ENCODE measurements at places on chromosomes 4 and X.

GRCh38 chr4:148299337-148299736 lies 142.9 kb downstream of the NR3C2 start:
- DNase-seq, result no peak

GRCh38 chr4:6473264-6474052 lies 1.0 kb upstream of the PPP2R2C start:
- no peak for DNase-seq

GRCh38 chrX:11702965-11703631 lies 37.4 kb upstream of the ARHGAP6 start:
- DNase-seq, result no peak

GRCh38 chr4:43275779-43276178 lies 383.3 kb downstream of the GRXCR1 start:
- no peak for DNase-seq

- no peak for DNase-seq
Observed at GRCh38 chr4:169618286-169618685, 2.1 kb upstream of the CLCN3 start.

GRCh38 chr4:174134361-174134760 lies 149.1 kb downstream of the FBXO8 start:
- no peak for DNase-seq

DNA sequence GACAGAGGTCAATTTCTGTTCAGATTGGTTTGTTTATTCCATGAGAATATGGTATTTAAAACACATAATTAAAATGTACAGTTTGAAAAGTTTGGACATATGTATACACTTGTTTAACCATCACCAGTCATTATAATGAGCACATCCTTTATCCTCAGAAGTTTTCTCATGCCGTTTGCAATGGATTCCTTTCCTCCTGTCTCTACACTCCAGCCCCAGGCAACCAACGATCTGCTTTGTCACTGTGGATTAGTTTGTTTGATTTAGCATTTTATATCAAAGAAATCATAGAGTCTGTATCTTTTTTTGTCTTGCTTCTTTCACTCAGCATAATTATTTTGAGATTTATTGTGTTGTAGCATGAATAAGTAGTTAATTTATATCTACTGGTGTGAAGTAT lies 243.0 kb upstream of the TRAM1L1 start:
- DNase-seq, result no peak

DNA sequence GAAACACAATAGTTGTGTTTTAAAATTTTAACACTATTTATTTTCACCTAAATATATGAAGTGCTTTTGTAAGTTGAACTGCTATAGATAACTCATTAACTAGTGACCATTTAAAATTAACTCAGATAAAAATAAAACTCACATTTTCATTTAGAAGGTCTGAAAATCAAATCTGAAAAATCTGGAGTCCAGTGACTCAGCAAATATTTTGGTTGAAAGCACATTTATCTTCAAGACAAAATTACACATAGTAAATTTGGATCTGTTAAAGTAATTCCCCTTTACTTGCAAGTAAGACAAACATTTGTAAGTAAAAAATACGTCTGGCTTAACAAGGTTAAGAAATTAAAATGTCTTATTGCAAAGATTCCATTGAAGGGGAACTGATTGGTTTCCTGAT lies 589.1 kb downstream of the TRIML1 start:
- DNase-seq, result no peak

GRCh38 chr4:175705407-175705806 lies 106.7 kb downstream of the GPM6A start:
- no peak for DNase-seq

DNA sequence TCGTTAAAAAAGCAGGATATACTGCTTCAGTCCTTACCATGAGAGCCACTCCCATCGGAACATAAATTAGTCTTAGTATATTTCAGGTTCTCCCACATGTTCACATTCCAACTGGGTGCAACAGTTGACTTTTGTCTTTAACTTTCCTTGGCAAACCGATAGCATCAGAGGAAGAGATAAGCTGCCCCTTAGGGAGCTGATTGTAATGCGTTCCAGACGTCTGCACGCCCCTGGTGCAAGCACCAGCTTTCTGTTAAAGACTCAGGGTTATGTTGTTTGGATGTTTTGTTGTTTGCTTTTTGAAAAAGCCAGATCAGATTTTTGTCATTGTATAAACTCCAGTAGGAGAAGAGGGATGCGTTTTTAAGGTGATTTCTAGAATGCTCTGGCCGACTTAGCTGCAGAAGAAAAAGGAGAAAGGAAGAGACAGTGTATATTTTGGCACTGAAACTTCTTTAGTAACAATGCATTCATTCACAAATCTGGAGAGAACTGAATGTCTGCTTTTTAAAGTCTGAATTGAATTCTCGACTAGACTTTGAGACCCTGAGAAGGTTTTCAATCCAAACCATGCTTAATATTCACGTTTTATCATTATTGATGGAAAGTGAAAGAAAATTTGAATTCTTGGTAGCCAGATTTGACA lies 160.9 kb downstream of the CBR4 start:
- DNase-seq, result no peak

DNA sequence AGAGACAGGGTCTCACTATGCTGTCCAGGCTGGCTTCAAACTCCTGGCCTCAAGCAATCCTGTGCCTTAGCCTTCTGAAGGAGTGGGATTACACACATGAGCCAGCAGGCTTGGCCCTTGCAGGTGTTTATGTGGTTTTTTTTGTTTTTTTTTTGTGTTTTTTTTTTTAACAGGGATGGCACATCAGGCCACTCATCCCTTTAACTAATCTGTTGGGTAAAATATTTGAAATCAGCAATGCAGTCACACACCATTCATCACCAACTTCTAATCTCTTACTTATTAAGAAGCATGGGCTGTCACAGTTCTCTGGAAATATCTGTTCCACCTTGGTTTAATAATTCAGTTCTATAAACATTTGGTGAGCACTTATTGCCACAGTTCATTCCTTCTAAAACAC lies 12.3 kb downstream of the CCDC160 start:
- DNase-seq, result no peak

GRCh38 chr4:153148791-153149190 lies 55.5 kb upstream of the TRIM2 start:
- no peak for DNase-seq

DNA sequence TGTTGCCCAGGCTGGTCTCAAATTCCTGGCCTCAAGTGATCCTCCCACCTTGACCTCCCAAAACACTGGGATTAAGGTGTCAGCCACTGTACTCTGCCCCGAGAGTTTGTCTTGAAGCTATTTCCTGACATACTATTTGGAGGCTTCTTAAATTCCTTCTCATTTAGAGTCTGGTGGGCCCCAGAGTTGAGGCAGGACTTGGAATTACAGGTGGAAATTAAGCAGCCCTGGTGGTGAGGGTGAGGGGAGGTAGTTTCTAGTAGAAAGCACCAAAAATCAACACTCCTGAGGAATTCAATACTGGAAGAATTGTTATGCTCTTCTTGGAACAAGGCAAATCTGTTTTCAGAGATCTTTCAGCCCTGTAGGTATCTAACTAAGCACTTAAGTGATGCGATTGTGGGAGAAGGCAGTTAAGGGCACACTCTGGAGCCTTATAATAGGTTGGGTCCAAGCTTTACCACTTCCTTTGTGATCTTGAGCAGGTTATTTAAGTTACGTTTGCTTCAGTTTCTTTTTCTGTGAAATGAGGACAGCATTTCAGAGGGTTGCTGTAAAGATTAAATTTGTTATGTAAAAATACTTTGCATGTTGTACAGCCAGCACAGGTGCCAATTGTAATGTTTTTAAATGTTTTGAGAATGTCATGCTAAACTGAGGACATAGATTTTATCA lies 200.7 kb downstream of the SOWAHB start:
- no peak for DNase-seq

- no peak for DNase-seq
Observed at GRCh38 chr4:88524171-88524570, 595 bp upstream of the PYURF start.

DNA sequence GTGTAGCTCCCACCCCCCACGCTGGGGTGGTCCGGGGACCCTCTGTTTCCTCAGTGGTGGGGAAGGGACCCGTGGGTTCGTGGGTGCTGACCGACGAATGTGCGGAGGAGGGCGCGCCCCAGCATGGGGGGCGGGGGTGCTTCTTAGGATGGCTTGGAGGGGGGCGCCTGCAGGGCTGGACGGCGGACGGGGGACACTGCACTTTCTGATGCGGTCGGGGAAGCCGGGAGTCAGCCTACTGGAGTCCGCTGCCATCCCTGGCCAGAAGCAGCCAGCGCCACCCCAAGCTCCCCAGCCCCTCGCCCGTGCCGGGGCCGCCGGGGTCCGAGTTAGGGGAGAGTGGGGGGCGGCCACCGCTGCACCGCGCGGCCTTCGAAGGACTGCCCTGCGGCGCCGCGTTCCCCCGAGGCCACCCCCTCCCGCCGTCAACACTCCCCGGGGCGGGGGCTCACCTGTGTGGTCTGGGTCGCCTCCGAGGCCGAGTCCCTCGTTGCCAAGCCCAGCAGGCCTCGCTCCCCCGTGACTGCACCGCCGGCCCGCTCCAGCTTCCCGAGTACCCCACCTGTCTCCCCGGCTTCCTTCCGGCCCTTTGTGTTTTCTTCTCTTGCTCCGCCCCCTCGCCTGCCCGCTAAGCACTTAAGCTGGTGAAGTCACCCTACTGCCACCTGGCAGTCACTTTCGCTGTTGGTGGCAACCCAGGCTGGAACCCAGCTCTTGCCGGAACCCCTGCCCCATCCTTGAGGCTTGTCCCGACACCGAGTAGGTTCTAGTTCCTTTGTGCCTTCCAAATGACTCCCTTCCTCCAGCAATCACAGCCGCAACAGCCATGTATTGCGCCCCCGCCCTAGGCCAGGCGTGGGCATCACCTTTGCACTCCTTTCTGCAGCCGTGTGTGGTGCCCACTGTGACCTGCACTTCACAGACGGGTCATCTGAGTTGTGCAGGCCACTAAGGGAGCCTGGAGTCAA lies at the start of gene OCIAD2:
Gene OCIAD2, minus strand, starts transcription at position 569 of the 968 bp plus-strand sequence. CDS start 2,225 bp downstream, outside the sequence.
- DNase-seq, result peak; percentile 71

DNA sequence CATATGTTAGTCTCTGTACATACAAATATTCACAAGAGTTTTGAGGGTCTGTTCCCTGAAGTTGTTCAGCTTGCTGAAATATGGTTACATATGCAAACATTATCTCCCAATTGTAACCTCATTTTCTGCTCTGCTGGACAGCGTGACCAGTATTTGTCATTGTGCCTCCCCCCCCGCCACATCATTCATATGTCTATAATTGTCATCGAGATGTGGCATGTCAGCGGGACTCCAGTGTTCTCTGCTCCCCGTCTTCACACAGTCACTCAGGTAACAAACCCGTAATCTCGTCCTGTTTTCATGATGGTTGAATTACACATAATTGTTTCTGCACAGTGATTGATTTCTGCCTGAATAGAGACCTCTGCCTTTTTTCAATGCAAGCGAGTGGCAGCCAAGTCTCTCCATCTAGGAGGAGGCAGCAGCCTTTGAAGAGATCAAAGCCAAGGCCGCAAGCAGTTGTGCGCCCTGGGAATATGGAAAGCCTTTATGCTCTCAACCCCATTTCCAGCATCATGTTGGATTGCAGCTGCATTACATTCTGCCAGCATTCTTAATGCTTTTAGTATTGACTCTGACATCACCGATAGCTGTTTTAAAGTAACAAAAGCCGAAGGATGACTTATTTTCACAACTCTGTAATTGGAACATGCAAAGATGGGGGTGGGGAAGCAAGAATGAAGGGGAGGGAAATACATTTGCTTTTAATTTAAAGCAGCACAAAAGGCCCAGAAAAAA lies 27.4 kb downstream of the LEF1 start:
- DNase-seq, result no peak

DNA sequence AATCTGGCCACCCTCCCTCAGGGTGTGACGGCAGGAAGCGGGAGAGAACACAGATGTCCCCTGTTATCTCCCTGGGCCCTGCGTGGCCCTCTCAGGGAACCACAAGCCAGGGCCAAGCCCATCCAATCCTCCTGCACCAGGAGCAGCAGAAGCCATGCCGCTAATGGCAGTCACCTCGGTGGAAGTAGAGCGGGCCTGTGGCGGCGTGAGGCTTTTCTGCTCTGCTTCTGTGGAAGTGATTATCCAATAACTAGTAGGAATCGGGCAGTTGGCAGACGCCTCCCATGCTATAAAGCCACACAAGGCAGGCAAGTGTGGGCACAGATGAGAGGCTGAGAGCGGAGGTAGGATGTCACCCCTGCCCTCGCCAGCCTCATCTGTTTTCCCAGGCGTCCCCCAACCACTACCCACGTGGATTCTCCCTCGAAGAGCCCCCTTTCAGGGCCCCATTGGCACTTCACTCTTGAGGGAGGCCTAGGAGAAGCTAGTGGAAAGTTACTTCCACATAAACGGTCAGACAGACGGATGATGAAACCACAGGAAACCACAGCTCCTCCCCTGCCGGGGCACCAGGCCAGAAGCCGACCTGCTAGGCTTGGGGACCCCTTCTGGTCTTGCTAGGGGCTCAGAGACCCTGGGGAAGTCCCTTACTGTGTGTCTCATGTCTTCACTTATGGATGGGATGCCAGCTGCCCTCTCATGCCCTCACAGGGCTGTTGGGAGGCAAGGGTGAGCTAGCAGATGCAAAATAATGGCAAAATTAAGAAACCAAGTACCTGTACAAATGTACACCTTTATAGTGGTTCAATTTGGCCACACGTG lies 18.8 kb upstream of the TMSB4X start:
- no peak for DNase-seq

Data from activated T-cell treated with anti-CD3 and anti-CD28 coated beads for 48 hours (primary cell).